Activated T-helper 1 cell treated with anti-CD3 and anti-CD28 coated beads, Interleukin-12 subunit alpha, Interleukin-12 subunit beta, Interleukin-2, Interleukin-4 antibody, amounts not matched to agents 30 ng/mL and 10 ng/mL and 1 ng/mL, durations not matched to agents 14 hours and 24 hours and 36 hours (primary cell): ENCODE measurements at places on chromosomes 13 and 19.

DNA sequence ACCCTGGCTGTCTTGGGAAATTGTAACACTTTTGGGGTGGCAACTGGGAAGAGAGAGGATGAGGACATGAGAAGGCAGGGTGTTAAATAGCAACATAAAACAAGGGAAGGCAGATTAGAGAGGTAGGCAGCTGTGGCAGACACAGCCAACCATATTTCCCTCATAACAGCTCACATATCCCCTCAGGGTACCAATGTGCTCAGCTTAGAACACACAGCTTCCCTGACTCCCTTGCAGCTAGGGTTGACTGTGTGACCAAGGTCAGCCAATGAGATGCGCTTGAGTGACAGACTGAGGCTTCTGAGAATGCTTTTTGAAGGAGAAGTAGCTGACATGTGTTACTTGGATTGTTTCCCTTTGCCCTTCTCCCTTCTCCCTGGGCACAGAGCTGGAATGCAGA lies 28.8 kb upstream of the SPATA13 start:
- no peak for DNase-seq

- no peak for DNase-seq
Observed at GRCh38 chr19:6740589-6741343, 1.3 kb downstream of the TRIP10 start.

- no peak for DNase-seq
Observed at GRCh38 chr13:112735791-112736190, 46.0 kb downstream of the ATP11A start.

- DNase-seq, result no peak
Observed at GRCh38 chr19:6058518-6059201, 51.6 kb downstream of the RFX2 start.

- no peak for DNase-seq
Observed at GRCh38 chr19:57233207-57233606, 2.4 kb downstream of the AURKC start.

- no peak for DNase-seq
Observed at GRCh38 chr13:114048443-114048842, 74.6 kb upstream of the C13orf46 start.

GRCh38 chr13:45021250-45021649 lies 31.9 kb downstream of the GPALPP1 start:
- DNase-seq, result no peak

DNA sequence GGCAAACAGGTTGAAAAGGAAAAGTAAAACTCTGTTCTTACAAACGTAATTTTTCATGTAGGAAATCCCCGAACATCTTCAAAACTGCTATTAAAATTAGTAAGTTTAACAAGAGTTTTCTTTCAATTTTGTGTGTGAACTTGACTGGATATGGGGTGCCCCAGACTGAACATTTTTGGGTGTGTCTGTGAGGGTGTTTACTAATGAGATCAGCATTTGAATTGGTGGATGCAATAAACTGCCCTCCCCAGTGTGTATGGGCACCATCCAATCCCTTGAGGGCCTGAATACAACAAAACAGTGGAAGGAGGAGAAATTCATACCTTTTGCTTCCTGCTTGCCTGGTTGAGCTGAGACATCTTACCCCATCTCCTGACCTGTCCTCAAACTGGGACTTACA lies 11.8 kb downstream of the HAUS8 start:
- DNase-seq, result no peak
